Activated gamma-delta T cell (primary cell): ENCODE measurements at places on chromosomes 7 and 10.

DNA sequence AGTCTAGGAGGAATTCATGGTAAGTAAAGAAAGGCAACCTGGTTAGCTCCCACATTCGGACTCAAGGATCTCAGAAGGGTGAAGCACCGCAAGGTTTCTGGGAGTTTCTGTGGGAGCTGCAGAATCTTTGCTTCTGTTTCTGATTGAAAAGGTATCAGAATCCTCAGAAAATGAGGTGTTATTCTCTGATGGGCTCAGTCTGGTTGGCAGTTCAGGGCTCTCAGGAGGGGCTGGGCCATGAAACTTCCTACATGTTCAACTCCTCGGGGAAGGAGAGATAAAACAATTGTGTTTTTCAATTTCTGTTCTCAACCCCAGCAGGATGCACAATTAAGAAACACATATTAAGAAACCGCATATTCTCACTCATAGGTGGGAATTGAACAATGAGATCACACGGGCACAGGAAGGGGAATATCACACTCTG lies 9.1 kb downstream of the OR2A7 start:
- no peak for DNase-seq

DNA sequence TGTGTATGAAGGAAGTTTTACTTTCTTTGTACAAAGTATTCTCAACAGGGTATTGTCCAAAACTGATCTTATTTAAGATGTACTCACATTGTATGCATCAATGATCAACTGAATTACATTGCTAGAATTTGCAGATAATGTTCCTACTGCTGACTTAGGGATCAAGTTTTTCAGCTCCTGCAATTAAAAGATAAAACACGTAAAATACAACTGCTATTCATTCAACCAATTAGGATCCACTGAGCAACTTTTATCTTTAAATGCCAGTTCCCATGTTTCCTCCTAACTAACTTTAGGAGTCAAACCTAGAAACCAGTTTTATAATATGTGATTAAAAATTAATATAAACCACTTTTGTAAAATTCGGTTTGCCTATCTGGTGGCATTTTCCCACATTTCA lies 35.9 kb downstream of the ITGB1 start:
- no peak for DNase-seq

GRCh38 chr7:86644282-86645224 lies 844 bp downstream of the GRM3 start:
- DNase-seq: no peak

GRCh38 chr7:37385787-37386186 lies 62.9 kb downstream of the ELMO1 start:
- no peak for DNase-seq

DNA sequence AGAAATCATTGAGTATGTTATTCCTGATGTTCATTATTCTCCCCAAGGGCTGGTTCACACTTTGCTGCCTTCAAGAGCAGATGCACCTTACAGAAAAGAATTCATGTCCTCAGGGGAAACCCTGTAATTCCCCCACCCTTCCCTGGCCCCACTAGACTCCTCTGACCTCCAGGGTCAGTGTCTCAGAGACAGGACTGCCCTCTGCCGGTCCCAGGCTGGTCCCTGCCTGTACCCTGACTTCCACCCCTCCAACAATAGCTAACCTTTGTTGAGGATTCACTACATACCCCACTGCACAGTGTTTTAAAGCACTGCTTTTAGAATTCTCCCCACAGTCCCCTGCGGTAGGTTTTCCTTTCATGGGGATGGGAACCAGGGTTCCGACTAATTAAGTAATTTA lies 4.4 kb upstream of the SEPHS1 start:
- no peak for DNase-seq

GRCh38 chr10:30752481-30752881 lies 122.9 kb upstream of the LYZL2 start:
- no peak for DNase-seq

DNA sequence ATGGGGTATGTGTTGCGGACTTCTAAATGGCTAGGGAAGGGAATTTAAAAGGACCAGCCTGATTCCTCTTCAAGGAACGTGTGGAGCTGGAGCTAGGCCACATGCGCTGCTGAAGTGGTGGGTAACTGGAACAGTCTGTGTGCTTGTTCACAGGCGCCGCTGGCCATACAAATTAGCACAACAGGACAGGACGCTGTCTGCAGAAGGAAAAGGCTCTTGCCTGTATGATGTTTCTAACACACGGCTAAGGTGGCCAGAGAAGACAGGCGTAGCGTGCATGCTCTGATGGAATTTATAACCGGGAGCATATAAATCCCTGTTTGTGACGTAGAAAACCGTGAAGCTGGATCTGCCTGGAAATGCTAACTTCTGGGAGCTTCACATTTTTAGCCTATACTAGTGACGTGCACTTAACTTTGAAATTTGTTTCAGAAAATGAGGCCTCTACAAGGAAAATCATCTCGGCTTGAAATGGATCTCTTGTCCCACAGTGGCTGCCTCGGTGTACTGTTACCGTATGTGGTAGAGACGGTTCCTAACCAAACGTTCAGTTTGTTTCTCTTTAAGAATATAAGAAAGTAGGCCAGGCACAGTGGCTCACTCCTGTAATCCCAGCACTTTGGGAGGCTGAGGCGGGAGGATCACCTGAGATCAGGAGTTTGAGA lies 569.4 kb downstream of the PTPRN2 start:
- no peak for DNase-seq

GRCh38 chr10:44960088-44960460 lies 472 bp downstream of the RASSF4 start:
- DNase-seq: no peak

DNA sequence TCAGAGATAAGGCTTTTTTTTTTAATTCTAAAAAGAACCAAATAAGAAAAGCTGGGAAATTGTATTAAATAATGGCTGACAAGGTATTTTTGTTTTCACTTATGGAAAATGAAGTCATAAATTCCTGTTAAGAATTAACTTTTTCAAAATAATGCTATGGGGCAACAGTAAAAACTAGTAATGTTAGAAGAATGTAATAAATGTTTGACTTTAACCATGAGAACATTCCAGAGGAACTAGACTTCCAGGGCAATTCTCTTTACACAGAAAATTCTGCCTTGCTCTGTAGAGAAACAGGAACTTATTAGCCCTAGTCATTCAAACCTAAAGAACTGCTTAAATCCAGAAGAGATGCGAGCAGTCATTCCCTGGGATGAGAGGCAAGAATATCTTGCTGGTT lies 571.1 kb downstream of the IPMK start:
- no peak for DNase-seq

DNA sequence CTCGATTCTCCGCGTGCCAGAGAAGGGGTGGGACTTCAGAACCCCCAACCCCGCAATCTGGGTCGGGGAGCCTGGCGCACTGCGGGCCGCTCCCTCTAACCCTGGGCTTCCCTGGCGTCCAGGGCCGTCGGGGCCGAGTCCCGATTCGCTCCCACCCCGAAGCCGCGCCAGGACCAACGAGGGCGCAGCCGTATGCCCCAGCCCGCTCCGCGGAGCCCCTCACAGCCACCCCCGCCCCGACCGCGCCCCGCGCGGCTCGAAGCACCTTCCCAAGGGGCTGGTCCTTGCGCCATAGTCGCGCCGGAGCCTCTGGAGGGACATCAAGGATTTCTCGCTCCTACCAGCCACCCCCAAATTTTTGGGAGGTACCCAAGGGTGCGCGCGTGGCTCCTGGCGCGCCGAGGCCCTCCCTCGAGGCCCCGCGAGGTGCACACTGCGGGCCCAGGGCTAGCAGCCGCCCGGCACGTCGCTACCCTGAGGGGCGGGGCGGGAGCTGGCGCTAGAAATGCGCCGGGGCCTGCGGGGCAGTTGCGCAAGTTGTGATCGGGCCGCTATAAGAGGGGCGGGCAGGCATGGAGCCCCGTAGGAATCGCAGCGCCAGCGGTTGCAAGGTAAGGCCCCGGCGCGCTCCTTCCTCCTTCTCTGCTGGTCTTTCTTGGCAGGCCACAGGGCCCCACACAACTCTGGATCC lies at the start of gene LEP:
LEP (plus strand) TSS at position 583 of the 691 bp plus-strand sequence. CDS start 10,741 bp downstream, outside the sequence.
- DNase-seq: peak; percentile 6

DNA sequence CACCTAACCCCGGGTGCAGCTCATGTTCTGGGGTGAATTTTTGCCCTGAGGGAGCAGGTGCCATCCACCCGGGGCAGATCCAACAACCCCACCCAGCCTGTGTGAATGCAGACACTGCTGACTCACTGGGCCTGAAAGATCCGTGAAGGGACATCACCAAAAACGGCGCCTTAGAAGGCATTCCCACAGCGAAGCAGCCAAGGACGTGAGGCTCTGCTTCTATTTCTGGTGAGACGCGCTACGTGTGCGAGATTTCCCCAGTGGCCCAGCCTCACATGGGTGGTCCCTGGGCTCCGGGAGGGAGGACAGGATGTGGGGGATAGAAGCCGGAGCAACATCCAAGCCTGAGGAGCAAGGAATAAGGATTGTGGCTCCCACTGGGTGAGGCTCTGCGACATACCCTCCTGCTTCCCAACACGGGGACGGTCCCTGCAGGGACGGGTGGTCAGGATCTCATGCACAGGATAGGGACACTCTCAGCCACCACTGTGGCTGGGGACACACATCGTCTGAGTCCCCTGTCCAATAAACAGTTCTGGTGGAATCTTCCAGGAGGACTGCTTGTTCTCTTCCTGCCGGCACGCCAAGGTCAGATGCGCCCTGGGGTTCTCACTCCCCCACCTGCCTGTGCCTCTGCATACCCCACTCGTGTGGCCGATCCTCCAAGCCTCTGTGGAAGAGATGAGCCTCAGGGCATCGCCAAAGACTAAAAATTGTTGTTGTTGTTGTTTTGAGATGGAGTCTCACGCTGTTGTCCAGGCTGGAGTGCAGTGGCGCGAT lies 70.2 kb downstream of the ZRANB1 start:
- no peak for DNase-seq

DNA sequence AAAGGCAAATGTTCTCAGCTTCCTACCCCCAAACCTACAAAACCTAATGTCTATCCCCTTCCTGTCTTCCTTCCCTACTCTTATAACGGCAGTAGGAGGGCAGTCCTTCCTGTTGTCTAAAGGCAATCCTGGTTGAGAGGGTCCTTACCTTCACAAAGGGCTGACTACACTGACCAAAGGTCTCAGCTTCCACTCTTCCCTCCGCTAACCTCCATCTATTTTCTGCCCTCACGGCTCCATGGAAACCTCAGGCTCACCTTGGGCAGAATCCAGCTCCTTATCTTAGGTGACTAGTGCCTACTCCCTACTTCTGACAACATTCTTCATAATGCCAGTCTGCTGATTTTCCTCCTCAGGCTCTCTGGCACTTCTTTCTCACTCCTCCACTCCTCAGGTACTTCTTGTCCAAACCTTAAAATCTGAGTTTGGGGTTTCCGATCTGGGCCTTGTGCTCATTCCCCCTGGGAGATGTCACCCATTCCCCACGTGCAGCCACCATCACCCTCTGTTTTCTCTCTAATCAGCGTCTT lies 542 bp downstream of the FBXL13 start:
- DNase-seq: no peak

- no peak for DNase-seq
Measured at GRCh38 chr10:51103554-51104217, 29.4 kb downstream of the PRKG1 start.

DNA sequence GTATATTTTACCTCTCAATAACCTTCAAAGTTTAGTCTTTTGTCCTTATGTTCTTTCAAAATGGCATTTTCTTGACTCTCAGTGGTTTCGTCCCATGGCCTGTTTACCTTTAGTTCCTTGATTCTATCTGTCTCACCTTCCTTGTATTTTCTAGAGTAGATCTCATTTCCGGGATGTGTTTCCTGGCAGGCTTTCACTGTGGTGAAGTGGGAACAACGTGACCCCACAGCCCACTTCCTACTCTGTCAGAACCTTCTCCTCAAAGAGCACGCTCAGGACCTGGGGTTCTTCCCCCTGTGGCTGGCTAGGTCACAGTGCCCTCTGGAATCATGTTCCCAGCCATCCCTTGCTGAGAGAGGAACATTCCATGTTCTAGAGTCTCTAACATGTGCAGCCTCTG lies 129.9 kb upstream of the ZNF32 start:
- no peak for DNase-seq
